Lower lobe of right lung (tissue), 2 donors: ENCODE measurements at places on chromosomes 1 and 21. TPM values are rescaled to one million over a fixed set of nuclear protein-coding genes. Genes with fewer than 3 reads are reported as not detected.

GRCh38 chr21:16942703-16943102, 570.1 kb upstream of the CXADR start:
- no peaks in the 10 kb centered on the region for H3K4me1 ChIP-seq
- no peak overlapping the region for H3K27ac ChIP-seq
- H3K27me3 ChIP-seq: no peaks in the 10 kb centered on the region
- H3K4me3 ChIP-seq: no peak overlapping the region
- H3K36me3 ChIP-seq: no peaks in the 10 kb centered on the region

PIGP gene
- 28.7 TPM for total RNA-seq

- no peak overlapping the region for H3K27ac ChIP-seq
- no peaks in the 10 kb centered on the region for H3K36me3 ChIP-seq
- DNase-seq: no peak
- H3K27me3 ChIP-seq: no peaks in the 10 kb centered on the region
- no peak overlapping the region for H3K4me3 ChIP-seq
Observed at GRCh38 chr1:63248216-63248615, 74.2 kb upstream of the FOXD3 start.

DNA sequence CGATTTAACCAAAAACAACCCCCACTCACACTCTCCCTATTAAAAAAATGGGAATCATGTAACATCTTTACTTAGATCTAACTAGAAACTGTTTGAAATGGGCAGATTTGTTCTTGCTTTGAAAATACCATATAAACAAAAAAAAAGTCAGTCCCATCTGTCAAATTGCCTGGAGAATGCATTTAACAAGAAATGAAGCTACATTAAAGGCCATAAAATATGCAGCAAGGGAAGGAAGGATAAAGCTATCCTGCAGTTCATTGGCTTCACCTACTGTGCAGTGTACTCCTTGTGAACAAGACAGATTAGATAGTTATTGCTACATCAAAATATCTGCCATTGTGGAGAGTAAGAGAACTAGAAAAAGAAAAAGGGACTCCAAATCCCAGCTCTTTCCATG, 160.5 kb downstream of the LRRC7 start:
- H3K36me3 ChIP-seq: no peaks in the 10 kb centered on the region
- DNase-seq: no peak
- no peak overlapping the region for H3K4me3 ChIP-seq
- no peaks in the 10 kb centered on the region for H3K27me3 ChIP-seq
- H3K4me1 ChIP-seq: no peaks in the 10 kb centered on the region

DNA sequence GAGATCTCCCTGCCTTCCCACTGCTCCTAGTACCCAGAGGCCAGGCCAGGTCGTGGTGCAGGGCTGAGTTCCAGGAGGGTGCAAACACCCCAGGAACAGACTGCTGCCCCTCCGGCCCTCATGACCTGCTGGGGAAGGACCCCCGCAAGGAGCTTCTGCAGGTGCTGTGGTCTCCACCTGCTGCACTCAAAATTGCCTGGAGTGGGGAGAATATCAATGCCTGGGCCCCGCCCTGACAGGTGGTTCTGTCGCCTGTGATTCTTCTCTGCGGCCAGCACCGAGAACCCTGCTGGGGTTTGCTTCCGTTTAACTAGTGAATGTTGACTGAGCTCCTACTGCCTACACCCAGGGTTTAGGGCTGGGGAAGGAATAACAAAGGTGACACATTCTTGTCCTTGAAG, 2.1 kb upstream of the TFF3 start:
- DNase-seq: no peak
- H3K36me3 ChIP-seq: no peaks in the 10 kb centered on the region
- no peaks in the 10 kb centered on the region for H3K27me3 ChIP-seq
- H3K4me3 ChIP-seq: no peak overlapping the region
- H3K4me1 ChIP-seq: peaks cover 18% of the 10 kb centered on the region

- H3K36me3 ChIP-seq: no peaks in the 10 kb centered on the region
- no peak for DNase-seq
- no peaks in the 10 kb centered on the region for H3K27me3 ChIP-seq
- no peaks in the 10 kb centered on the region for H3K4me1 ChIP-seq
- H3K4me3 ChIP-seq: no peak overlapping the region
Observed at GRCh38 chr1:108505763-108506070, 54.2 kb upstream of the EEIG2 start.

HPCA gene
- total RNA-seq: not detected
